ENCODE measurements at places on chromosomes 12 and 14. TPM values are rescaled to one million over a fixed set of nuclear protein-coding genes. Genes with fewer than 3 reads are reported as not detected.

DNA sequence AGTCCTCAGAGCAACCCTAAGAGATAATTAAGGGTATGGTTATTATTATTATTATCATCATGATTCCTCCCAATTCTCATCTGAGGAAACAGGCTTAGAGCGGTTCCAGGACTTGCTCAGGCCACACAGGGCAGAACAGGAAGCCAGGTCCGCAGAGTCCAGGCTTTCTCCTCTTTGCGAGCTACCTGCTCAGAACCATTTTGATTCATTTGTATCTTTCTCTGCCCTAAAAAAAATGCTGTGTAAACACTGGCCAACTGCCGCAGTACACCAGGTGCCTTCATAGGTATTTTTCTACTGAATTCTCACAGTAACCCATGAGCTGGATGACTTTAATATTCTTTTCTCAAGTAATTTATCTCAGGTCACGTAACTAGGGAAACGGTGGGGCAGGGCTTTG lies 45.3 kb downstream of the ST8SIA1 start:
- no peak for DNase-seq

DNA sequence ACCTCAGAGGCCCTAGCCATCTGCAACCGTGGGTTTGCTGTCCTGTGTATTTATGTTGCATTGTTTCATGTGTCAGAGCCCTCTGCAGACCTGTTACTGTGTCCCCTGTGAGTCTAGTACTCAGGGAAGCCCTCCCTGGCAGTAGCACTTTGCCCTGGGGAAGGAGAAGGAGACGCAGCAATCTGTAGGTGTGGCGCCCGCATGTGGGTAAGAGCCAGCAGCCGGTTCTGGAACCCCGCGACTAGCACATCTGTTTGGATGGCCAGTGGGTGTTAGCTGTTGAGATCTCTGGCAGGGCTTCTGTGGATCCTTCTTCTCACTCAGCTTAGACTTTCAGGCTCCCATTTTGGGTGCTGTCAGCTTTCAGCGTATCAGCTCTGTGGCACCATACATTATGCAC lies 57.0 kb downstream of the TECPR2 start:
- no peak for DNase-seq

The ZFHX2 gene
- 0.53 TPM for polyA plus RNA-seq

DNA sequence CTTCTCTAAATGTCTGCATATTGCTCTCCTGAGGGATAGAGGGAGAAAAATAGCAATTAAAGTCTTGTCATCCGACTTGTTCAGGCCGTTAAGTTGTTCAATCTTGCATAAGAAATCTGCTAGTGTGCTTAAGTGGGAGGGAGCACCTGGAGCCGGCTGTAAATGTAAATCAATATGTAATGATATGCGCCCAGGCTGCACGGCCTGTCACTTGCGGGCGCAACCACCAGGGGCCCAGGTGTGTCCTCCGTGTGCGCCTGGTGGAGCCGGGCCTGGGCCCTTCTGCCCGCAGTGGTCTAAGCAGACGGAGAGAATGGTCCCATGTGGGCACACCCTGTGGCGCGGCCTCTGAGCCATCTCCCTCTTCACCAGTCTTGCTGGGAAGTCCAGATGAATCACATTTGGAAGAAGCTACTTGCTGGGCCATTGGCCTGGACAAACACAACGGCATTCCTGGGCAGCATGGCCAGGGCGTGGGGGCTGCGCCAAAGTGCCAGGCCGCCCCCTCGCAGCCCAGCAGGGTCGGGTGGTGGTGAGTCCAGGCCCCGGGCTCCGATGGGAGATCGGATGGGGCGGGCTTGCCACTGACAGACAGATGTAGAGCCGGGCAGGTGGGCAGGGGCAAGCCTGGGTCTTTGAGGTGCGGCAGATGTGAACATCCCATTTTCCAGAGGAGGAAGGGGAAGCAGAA lies 193.3 kb upstream of the C14orf180 start:
- no peak for DNase-seq

GRCh38 chr14:97517566-97518234 lies 720.5 kb downstream of the VRK1 start:
- DNase-seq, result no peak

DNA sequence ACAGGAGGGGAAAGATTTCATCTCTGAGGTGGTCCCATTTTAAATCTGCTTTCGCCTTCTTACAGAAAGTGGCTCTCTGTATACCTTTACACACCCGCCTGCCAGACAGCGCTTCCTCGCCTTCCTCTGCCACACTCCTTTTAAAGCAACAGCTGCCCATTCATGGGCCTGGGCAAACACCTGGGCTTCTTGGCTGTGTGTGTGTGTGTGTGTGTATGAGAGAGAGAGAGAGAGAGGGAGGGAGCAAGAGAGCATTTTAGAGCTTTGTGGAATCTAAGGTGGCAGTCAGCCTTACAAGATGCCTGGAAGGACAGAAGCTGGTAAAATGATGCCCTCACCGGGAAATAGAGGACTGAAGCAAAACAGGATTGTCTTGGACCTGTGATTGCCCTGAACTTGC lies 20.0 kb downstream of the PTHLH start:
- DNase-seq, result no peak

The EPYC gene
- not detected for polyA plus RNA-seq

- DNase-seq, result peak; percentile 52
Observed at GRCh38 chr14:93976477-93977057, at the start of gene ASB2. ASB2 (minus strand) TSS chr14:93976570; CDS start chr14:93964539, 12,031 bp downstream.

- DNase-seq, result no peak
Observed at GRCh38 chr12:57839996-57840395, 6.5 kb downstream of the CTDSP2 start.

The GRIN2B gene
- under 0.01 TPM for polyA plus RNA-seq

The NDUFA9 gene
- polyA plus RNA-seq, result 71.0 TPM

- no peak for DNase-seq
Observed at GRCh38 chr12:78746001-78746400, 118.6 kb upstream of the SYT1 start.

DNA sequence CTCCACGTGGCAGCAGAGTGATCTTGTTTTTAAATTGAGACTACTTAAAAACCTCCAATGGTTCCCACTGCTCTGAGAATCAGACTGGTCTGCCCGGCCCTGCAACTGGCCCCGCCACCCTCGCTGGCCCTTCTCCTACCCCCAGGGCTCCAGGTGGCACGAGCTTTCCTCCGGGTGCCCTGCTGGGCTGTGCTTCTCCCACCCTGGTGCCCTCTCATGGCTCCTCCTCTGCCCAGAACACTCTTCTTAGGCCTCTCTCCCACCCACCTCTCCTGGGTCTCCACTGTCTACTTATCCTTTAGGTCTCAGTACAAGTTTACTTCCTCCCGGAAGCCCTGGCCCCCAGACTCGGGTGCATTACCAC lies 26.5 kb downstream of the CCDC92 start:
- DNase-seq, result no peak

- no peak for DNase-seq
Observed at GRCh38 chr14:45698462-45699134, 445.6 kb upstream of the MIS18BP1 start.

DNA sequence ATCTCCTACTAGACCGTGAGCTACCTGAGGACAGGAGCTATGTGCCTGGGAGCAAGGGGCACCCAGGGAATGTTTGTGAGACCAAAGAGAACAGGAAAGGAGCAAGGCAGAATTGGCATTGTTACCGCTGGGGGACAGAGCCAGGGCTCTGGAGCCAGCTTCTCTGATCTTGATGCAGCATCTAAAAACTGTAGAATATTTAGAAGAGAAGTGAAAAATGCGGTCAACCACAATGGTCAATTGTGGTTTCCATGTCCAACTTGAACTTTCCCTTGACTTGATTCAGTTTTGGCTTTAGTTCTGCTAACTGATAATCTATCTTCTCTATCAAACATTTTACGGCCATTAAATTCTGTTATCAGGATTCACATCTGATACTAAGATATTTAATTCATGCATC lies 201.2 kb downstream of the ANO4 start:
- DNase-seq, result no peak

GRCh38 chr14:99968191-99968920 lies 96.9 kb upstream of the EVL start:
- peak; percentile 92 for DNase-seq

The DAO gene
- polyA plus RNA-seq, result not detected

- DNase-seq, result no peak
Observed at GRCh38 chr14:23126548-23127278, 7.7 kb upstream of the CEBPE start.

The AQP6 gene
- polyA plus RNA-seq, result not detected

- DNase-seq, result no peak
Observed at GRCh38 chr14:95961481-95961880, 77.7 kb upstream of the C14orf132 start.

DNA sequence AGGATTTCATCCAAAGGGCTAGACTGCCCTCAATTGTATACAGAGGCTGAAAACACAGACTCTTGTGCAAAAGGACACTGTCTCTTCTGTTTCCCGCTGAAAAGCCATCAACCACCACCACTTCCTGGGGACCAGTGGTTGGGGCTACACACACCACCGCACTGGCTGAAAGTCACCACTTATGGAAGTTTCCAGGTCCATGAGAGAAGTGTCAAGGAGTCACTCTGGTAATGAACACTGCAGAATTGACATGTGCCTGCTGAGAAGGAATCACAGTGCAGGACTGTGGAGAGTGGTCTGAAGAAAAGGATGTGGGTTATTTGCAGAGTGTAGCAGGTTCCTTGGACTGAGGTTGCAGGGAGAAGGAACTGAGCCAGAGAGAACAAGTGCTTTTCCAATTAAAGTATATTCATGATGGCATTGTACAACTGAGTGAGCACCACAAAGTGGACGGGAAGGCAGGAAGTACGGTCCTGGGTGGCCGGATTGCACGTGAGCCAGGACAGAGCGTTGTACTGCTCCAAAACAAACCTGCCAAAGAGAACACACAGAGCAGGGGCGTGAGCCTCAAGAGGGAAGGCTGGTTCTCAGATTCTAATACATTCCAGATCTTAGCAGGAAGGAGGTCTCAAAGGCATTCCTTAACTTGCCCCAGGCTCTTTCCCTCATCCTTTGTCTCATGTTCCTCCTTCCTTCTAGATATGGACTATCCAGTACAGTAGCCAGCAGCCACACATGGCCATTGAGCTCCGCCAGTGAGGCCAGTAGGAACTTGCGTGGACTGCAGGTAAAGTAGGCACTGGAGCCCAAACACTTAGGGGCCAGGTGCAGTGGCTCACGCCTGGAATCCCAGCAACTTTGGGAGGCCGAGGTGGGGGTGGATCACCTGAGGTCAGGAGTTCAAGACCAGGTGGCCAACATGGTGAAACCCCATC lies 316.4 kb downstream of the MED13L start:
- no peak for DNase-seq

- peak; percentile 78 for DNase-seq
Observed at GRCh38 chr14:39232554-39233415, 930 bp upstream of the MIA2 start.

DNA sequence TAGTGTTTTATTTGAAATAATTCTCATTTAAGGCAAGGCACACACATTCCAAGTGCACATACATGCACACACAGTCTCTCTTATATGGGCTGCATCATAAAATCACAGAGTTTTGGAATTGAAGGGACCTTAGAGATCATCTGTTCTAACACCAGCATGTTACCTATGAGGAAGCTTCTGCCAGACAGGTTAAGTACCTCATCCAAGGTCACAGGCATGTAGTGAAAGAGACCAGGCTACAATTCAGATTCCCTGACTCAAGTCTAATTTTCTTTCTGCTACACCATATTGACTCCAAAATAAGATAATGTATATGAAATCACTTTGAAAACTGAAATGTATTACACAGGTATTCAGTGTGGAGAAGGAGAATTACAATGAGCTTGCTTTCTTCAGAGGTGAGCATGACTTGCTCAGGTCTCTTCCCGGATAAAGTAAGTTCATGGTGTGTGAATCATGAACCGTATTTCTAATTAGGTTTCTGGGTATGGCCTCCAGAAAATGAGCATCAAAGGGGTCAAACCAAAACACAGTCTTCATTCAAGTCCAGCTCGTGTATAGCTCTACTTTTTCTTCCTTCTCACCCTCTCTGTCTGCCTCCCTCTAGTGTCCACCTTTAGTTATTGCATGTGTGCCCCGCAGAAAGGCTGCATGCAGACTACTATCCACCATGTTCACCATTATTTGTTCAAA lies 411.9 kb downstream of the FUT8 start:
- DNase-seq, result peak; percentile 70

DNA sequence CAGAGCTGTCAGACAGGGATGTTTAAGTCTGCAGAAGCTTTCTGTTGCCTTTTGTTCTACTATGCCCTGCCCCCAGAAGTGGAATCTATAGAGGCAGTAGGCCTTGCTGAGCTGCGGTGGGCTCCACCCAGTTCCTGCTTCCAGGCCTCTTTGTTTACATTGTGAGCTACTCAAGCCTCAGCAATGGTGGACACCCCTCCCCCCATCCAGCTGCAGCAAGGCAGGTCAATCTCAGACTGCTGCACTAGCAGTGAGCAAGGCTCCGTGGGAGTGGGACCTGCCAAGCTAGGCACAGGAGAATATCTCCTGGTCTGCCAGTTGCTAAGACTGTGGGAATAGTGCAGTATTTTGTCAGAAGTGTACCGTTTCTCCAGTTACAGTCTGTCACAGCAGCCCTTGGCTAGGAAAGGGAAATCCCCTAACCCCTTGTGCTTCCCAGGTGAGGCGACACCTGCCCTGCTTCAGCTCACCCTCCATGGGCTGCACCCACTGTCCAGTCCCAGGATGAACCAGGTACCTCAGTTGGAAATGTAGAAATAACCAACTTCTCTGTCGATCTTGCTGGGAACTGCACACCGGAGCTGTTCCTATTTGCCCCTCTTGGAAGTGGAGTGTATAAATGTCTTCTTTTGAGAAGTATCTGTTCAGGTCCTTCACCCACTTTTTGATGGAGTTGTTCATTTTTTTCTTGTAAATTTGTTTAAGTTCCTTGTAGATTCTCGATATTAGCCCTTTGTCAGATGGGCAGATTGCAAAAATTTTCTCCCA lies 213.5 kb upstream of the SLC38A2 start:
- DNase-seq, result peak; percentile 92

- DNase-seq, result peak; percentile 71
Observed at GRCh38 chr12:52082988-52083637, 3.6 kb downstream of the SMIM41 start.

- DNase-seq, result no peak
Observed at GRCh38 chr14:34782031-34782430, 67.6 kb upstream of the CFL2 start.

- peak; percentile 59 for DNase-seq
Observed at GRCh38 chr14:91953170-91953985, 5.9 kb upstream of the FBLN5 start.

GRCh38 chr12:94620621-94621020 lies 29.7 kb downstream of the TMCC3 start:
- no peak for DNase-seq

GRCh38 chr12:41225179-41225578 lies 37.1 kb downstream of the PDZRN4 start:
- no peak for DNase-seq

- DNase-seq, result no peak
Observed at GRCh38 chr12:54389134-54389508, 4.6 kb upstream of the ZNF385A start.
